ENCODE measurements at places on chromosomes 2 and 18.

DNA sequence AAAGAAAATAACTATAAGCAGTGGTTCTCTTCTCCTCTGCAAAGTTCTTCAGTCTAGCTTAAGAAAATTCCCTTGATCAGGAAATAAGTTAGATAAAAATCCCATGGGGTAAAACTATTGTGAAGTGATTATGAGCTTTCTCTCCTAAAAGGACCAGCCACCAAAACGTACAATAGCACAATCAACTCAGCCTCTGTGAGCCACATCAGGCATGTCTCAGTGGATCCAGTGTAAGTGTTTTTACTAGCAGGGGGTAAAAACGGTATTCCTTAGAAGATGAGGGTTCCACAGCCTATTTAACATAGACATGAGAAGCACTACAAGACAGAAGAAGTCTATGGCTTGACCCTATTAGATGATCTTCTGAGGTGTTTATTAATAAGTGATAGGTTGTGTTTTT, 503.2 kb downstream of the PIK3C3 start:
- DNase-seq: no peak

DNA sequence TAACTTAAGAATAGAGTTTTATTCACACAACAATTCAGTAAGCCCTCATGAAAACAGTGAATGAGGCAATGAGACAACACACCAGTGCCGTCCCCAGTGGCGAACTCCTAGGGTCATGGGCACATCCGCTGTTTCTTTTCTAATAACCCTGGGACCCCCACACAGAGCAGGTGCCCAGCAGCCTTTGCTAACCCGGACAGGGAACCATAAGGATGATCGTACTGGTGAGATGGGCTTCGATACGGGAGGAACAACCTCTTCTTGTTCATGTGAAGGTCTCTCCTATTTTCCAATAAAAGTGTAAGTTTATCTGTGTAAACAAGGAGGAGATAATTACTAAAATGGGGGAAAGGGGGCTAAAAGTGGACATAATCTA, 97.4 kb upstream of the MGAT4A start:
- DNase-seq: no peak

- no peak for DNase-seq
Measured at GRCh38 chr2:30695749-30696148, 111.5 kb downstream of the CAPN13 start.

DNA sequence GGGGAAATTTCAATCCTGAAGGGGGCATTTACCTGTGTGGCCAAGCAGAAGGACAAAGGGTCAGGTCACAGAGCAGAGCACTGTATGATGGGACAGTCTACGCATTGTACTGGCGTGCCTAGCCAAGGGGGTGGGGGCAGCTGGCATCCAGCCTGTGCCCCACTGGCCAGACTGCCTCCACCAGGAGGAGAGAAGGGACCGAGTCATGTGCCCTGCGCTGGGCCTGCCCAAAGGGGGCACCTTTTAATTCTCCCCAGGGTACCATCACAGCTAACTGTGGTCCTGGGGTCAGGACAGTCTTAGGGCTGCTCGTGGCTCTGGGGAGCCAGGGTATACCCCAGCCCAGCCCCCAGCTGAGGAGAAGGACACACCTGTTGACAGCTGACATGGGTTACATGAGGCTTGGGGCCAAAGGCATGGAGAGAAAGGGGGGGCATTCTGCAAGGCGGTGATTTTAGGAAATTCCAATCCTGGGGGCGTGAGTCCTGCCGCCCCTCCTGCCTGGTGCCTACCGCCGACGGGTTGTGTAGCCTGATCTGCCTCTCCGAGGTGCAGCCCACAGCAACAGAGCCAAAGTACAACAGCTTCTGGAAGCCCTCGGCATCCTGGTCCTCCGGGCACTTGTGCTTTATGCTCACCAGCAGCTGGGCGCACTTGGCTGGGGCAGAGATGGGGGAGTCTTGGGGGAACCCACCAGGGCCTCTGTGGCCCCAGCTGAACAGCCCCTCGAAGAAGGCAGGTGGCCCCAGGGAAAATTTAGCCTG, 11.0 kb downstream of the CFAP65 start:
- DNase-seq: no peak

- DNase-seq: no peak
Measured at GRCh38 chr2:205054789-205055188, 509.5 kb downstream of the PARD3B start.

DNA sequence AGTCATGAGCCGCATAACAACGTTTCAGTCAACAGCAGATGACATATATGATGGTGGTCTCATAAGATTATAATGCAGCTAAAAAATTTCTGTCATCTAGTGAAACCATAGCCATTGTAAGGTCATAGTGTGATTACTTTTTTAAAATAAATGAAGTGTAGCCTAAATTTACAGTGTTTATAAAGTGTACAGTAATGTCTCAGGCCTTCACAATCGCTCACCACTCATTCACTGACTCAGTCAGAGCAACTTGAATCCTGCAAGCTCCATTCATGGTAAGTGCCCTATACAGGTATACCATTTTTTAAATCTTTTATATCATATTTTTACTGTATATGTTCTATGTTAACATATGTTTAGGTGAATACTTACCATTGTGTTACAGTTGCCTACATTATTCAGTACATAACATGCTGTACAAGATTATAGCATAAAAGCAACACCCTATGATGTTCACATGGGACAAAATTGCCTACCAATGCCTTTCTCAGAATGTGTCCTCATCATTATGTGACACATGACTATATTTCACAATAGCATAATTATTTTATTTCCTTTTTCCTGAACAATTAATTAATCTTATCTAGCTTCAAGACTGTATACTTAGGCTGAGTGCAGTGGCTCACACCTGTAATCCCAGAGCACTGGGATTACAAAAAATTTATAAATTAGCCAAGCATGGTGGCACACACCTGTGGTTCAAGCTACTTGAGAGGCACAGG, 1115.9 kb upstream of the ZEB2 start:
- DNase-seq: no peak
